ENCODE measurements at places on chromosomes 4 and X.

DNA sequence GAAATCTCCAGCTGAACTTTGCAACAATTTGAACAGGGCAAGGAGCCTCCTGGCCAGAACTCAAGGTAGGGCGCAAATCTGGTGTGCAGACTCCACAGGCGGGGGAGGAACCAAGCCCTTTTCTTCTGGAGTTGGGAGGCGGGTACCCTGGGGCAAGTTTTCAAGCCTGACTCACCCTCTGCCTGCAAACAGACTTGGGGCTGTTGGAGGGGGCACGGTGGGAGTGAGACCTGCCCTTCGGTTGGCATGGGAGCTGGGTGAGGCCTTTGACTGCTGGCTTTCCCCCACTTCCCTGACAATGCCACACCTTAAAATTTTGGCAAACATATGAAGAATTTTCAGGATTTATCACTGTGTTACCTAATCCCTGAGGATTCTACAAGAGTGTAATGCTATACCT, 709.8 kb upstream of the DIAPH2 start:
- DNase-seq, result no peak

GRCh38 chr4:163284304-163284703, 48.1 kb downstream of the NPY1R start:
- peak; percentile 6 for DNase-seq

DNA sequence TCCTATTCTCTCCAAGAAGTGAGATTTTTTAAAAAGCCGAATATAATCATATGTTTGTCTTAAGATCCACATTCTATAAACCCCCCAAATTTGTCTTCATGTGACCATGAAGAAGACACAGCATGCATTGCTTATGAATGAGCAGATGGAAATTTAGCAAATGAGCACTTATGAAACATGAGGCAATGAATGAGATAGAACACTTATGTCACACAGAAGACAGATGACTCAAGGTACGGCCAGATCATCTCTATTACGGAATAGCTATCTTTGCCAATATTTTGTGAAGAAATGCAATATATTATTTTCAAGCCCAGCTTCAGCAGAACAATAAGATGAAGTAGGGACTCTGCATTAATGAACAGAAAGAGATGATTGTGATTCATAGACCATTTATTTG, 21.4 kb downstream of the PHEX start:
- DNase-seq, result peak; percentile 6

DNA sequence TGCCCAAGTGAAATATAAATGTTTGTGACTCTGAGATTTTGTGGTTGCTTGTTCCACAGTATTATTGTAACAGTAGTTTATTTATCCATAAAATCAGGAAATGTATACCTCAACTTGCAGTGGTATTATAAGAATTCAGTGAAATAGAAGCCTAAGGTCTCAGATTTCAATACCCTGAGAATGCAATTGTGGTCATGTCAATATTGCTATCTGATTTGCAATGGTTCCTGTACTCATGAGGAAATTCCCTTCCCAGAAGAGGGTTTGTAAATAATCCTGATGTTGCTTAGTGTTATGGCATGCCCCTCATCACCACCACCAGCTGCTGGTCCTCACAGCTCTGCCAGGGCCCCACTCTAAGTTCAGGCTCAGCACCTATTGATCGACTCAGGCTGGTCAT, 67.8 kb downstream of the SLC34A2 start:
- no peak for DNase-seq

- peak; percentile 40 for DNase-seq
Observed at GRCh38 chrX:56744996-56745395, 16.0 kb downstream of the NBDY start.

- no peak for DNase-seq
Observed at GRCh38 chr4:75924309-75924827, 16.4 kb downstream of the NAAA start.

DNA sequence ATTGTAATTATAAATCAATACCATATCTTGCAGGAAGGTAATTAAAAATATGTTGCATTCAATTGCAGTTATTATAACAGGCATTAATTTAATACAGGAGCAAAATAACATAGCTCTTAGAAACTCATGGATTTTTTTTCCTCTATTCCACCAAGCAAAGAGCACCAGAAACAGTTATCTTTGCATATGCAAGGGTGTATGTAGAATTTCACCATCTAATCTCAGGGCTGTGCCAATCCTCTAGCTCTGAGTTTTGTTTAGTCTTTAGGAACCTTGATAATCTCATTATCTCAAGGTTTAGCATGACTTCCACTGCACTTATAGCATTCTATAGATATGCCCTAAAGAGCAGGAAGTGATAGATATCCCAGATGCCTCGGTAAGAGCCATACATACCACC, 197.5 kb downstream of the VEGFC start:
- DNase-seq, result no peak

DNA sequence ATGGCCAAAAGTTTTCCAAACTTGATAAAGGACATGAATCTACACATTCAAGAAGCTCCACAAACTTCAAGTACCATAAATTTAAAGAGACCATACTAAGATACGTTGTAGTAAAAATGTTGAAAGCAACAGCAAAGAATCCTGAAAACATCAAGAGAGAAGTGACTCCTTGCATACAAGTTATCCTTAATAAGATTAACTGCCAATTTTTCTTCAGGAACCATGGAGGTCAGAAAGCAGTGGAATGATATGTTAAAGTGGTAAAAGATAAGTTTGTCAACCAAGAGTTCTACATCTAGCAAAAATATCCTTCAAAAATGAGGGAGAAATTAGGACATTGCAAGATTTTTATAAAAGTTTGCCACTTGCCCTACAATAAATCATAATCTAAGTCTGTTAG, 43.3 kb downstream of the BMP15 start:
- no peak for DNase-seq

- DNase-seq, result peak; percentile 20
Observed at GRCh38 chrX:13598877-13599276, 29.5 kb downstream of the EGFL6 start.

GRCh38 chr4:76740866-76741662, 156.9 kb downstream of the SOWAHB start:
- no peak for DNase-seq

DNA sequence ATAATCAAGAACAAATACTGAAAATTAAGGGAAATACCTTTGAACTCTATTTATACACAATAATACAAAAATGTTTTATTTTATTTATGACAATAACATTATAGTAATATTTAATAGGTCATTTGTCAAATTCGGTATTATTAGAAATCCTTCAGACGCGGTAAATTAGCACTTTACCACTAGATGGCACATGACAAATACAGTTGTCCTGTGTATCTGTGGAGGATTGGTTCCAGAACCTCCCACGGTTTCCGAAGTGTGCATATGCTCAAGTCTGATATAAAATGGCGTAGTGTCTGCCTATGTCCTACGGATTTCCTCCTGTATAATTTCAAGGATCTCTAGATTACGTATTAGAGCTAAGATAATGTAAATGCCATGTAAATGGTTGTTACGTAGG, 8.1 kb upstream of the LINC00632 start:
- peak; percentile 28 for DNase-seq

GRCh38 chr4:113349430-113349829, 300.0 kb downstream of the ANK2 start:
- no peak for DNase-seq

DNA sequence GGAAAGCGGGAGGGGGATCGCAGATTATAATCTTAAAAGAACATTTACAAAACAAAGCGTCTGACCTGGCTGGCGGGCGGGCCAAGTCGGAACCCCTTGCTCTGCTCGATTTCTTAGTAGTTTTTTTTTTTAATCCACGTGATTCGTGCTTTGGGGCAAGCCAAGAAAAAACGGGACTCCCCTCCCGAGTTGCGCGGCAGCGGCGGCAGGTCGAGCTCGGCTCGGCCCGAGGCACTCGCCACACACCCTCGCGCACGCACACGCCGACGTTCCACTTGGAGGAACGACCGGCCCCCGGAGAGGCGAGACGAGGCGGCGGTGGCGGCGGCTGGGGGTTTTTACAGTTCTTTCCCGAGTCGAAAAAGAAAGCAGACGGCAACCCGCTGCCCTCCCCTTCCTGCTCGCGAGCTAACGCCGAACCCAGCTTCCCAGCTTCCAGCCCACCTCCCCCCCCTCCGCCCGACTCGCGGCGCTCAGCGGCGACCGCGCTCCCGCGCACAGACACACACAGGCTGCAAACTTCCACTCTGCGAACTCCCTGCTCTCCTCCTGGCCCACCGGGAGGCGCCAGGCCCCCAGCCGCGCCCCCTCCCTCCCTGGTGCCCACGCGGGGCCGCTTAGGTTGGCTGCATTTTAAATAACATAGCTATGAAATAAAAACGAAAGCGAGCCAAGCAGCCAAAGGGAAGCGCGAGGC, 1.2 kb downstream of the BCOR start:
- DNase-seq, result peak; percentile 58

GRCh38 chr4:25346913-25347312, 30.1 kb upstream of the ANAPC4 start:
- DNase-seq, result peak; percentile 14

DNA sequence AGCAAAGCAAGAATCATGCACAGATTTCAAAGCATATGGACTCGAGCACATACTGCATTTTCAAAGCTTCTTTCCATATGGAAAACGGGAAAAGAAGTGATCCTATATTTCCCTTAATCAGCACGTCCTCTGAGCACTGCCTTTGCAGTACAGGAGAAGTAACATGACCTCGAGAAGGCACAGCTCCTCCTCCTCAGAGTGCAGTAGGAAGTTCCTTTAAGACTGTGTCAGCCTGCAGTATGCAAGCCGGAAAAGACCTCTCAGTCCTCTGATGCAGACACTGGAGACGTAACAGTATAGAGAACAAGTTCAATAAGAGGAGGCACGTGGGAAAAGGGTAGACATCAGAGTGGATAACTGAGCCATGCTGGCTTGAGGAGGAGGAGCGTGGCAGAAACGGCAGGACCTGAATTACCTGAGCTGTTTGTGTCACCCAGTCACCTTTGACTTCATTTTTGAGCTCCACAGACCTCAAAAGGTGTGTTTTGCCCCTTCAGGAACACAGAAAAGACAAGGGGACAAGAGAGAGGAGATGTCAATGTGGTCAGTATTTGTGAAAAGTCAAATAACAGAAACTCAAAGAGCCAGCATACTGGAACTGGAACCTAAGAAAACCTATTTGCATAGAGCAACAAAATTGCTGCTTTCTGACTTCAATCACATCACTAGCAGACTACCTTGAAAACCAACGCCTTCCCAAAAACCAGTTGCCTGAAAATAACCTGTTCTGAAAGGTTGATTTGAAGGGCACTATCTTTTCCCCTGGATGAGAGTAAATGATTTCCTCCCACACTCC, 20.8 kb downstream of the IRF2 start:
- DNase-seq, result peak; percentile 93

GRCh38 chr4:102858828-102859464, 9.8 kb upstream of the CISD2 start:
- no peak for DNase-seq
